ENCODE measurements at places on chromosomes 1 and 21. TPM values are rescaled to one million over a fixed set of nuclear protein-coding genes. Genes with fewer than 3 reads are reported as not detected.

DNA sequence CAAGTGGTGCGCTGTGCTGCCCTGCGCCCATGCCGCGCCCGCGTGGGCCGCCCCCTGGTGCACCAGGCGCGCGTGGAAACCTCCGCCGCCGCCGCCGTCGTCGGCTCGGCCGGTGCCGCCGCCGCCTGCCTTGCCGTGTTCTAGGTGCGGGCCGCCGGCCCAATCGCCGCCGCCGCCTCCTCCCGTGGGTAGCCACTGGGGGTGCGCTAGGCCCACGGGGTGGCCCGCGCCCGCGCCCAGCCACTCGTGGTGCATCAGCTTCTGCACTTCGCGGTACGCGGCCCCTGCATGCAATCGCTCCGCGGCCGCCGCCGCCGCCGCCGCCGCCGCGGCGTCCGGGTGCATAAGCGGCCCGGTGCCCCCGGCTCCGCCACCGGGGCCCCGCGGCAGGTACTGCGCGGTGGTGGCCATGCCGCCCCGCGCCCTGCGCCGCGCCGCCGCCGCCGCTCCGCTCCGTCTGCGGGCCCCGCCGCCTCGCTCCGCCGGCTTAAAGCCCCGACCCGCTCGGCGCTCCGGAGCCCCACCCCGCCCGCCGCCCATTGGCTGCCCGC lies at the start of gene POU3F1:
Gene POU3F1, minus strand, starts transcription at position 461 of the 551 bp plus-strand sequence. Its CDS starts 50 bp downstream, at position 411.
- no peaks in the 10 kb centered on the region for H3K36me3 ChIP-seq
- no peak within 1 kb of the TSS for H3K27ac ChIP-seq
- DNase-seq: peak; percentile 21
- H3K4me3 ChIP-seq: peak within 1 kb of the TSS; percentile 88

GRCh38 chr21:38999161-38999560 lies 184.1 kb downstream of the PSMG1 start:
- H3K4me1 ChIP-seq: no peaks in the 10 kb centered on the region
- H3K27me3 ChIP-seq: peaks cover 49% of the 10 kb centered on the region
- H3K4me3 ChIP-seq: no peak overlapping the region
- DNase-seq: no peak

GRCh38 chr1:235022981-235023710 lies 105.5 kb downstream of the TOMM20 start:
- H3K4me3 ChIP-seq: no peak overlapping the region
- H3K27me3 ChIP-seq: no peaks in the 10 kb centered on the region
- no peak overlapping the region for H3K27ac ChIP-seq
- H3K36me3 ChIP-seq: no peaks in the 10 kb centered on the region
- no peak for DNase-seq
- peaks cover 4% of the 10 kb centered on the region for H3K4me1 ChIP-seq

- H3K27me3 ChIP-seq: peaks cover 22% of the 10 kb centered on the region
- H3K4me1 ChIP-seq: peaks cover 14% of the 10 kb centered on the region
- no peaks in the 10 kb centered on the region for H3K36me3 ChIP-seq
- no peak for DNase-seq
- H3K27ac ChIP-seq: no peak overlapping the region
- H3K4me3 ChIP-seq: no peak overlapping the region
These were observed 61.3 kb upstream of the BACH1 start for GRCh38 chr21:29237110-29238052.

- no peak overlapping the region for H3K4me3 ChIP-seq
- no peak overlapping the region for H3K27ac ChIP-seq
These were observed 4.0 kb downstream of the TEX50 start for GRCh38 chr1:173639102-173639501.

GRCh38 chr1:227437495-227438008 lies 119.3 kb upstream of the CDC42BPA start:
- no peak for DNase-seq
- H3K4me1 ChIP-seq: peaks cover 7% of the 10 kb centered on the region
- H3K4me3 ChIP-seq: no peak overlapping the region
- peaks cover 2% of the 10 kb centered on the region for H3K36me3 ChIP-seq

- DNase-seq: no peak
- H3K36me3 ChIP-seq: no peaks in the 10 kb centered on the region
- peak overlapping the region; percentile 77 for H3K4me3 ChIP-seq
- H3K4me1 ChIP-seq: peaks cover 16% of the 10 kb centered on the region
These were observed 5.0 kb downstream of the JMJD4 start for GRCh38 chr1:227729881-227730629.

GRCh38 chr1:213692321-213692720 lies 295.5 kb upstream of the PROX1 start:
- no peaks in the 10 kb centered on the region for H3K27me3 ChIP-seq
- H3K4me1 ChIP-seq: no peaks in the 10 kb centered on the region
- H3K36me3 ChIP-seq: no peaks in the 10 kb centered on the region
- no peak overlapping the region for H3K27ac ChIP-seq
- no peak overlapping the region for H3K4me3 ChIP-seq

DNA sequence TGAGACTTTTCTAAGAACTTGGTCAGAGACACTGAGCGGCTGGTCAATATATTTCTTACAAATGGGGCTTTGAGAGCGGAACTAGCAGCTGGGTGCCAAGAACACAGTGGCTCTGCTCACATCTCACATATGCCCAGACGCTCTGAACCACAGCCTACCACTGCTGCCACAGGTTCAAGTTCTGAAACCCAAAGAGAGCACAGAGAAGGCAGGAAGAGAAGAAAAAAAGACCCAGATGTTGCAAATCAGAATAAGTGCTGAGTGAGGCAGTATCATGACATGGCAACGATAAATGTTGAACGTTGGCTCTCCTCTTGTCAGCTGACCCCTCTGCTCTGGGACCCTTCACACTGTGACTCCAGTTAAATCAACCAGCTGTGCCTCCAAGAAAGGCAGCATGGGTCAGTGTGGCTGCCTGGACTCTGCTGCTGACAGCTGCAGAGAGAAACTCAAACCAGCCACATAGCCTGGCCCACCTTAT lies 26.4 kb downstream of the HIVEP3 start:
- no peak for DNase-seq
- H3K36me3 ChIP-seq: peaks cover 5% of the 10 kb centered on the region
- H3K27ac ChIP-seq: peak overlapping the region; percentile 95
- H3K4me3 ChIP-seq: peak overlapping the region; percentile 92
- peaks cover 60% of the 10 kb centered on the region for H3K4me1 ChIP-seq

DNA sequence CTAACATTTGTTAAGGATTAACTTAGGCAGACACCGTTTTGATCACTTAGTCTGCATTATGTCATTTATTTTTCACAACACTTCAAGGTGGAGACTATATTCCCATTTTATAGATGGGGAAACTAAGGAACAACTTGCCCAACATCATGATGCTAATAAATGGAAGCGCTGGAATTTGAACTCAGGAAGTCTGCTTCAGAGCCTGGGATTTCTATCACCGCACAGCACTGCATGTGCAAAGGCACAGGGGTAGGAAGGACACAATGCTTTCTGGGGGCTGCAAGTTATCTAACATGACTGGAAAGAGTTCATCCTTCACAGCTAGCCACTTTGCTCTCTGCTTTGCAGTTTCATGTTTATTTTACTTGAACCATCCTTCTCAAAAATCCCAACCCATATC lies 100.5 kb downstream of the UBR4 start:
- peaks cover 6% of the 10 kb centered on the region for H3K4me1 ChIP-seq
- H3K36me3 ChIP-seq: peaks cover 12% of the 10 kb centered on the region
- DNase-seq: no peak
- peak overlapping the region; percentile 3 for H3K27ac ChIP-seq
- no peak overlapping the region for H3K4me3 ChIP-seq

DNA sequence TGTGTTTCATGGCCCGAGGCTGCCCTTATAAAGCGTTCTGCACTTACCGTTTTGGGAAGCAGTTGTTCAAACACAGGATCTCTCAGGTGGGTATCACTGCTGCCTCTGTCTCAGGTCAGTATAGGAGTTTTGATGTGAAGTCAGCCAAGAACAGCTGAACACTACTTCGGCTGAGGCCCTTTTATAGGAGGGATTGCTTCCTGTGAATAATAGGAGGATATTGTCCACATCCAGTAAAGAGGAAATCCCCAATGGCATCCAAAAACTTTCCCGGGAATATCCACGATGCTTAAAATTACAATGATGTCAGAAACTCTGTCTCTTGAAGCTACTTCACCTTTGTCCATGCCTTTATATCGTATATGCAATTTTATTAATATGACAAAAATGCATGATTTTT lies at the start of gene SELE:
Gene SELE, minus strand, starts transcription at position 156 of the 400 bp plus-strand sequence. CDS start 467 bp downstream, outside the sequence.
- no peaks in the 10 kb centered on the region for H3K36me3 ChIP-seq
- no peak within 1 kb of the TSS for H3K4me3 ChIP-seq
- peaks cover 3% of the 10 kb centered on the region for H3K4me1 ChIP-seq
- H3K27me3 ChIP-seq: peaks cover 54% of the 10 kb centered on the region
- DNase-seq: no peak

GRCh38 chr1:155657463-155657862 lies 31.1 kb downstream of the YY1AP1 start:
- H3K27me3 ChIP-seq: no peaks in the 10 kb centered on the region
- peak overlapping the region; percentile 32 for H3K27ac ChIP-seq
- H3K4me3 ChIP-seq: no peak overlapping the region
- H3K36me3 ChIP-seq: peaks cover 2% of the 10 kb centered on the region
- no peaks in the 10 kb centered on the region for H3K4me1 ChIP-seq
- DNase-seq: no peak

- no peak overlapping the region for H3K4me3 ChIP-seq
- H3K27me3 ChIP-seq: no peaks in the 10 kb centered on the region
- peaks cover 10% of the 10 kb centered on the region for H3K4me1 ChIP-seq
- H3K27ac ChIP-seq: no peak overlapping the region
These were observed 5.5 kb upstream of the ZBED6 start for GRCh38 chr1:203789966-203790365.

DNA sequence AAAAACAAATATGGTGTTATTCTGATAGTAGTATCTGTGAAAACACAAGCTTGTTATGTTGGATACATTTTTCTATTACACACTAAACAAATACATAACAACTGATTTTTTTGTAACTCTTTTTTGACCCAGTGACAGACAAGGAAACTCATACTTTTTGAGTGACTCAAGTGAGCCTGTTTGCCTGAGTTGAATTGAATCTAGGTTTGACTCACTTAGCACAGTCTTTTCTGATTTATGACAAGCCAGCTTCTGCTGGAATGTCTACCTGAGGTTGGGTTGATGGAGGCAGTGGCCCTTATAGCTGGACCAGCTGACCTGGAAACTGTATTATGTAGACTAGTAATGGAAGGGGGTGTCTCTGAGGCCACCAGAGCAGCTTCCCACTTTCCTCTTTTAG lies 4.2 kb upstream of the CLCA4 start:
- H3K4me3 ChIP-seq: no peak overlapping the region
- no peak for DNase-seq
- H3K27ac ChIP-seq: no peak overlapping the region
- no peaks in the 10 kb centered on the region for H3K4me1 ChIP-seq
- peaks cover 28% of the 10 kb centered on the region for H3K27me3 ChIP-seq

DNA sequence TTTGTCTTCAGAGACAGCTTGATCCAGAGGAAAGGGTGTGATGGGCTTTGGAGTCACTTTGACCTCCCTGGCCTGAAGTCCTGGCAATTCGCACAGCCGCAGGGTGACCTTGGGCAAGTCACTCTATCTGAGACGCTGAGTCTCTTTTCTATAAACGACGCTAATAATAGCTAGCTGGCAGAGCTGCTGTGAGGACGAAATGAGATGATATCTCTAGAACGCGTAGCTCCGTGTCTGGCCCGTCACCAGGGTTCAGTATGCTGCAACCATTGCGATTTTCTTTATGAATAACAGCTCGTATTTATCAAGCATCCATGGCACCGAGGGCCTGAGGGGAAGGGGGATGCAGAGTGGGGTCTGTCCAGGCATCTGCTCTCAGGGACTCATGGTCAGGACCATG lies 58.7 kb downstream of the IGSF21 start:
- H3K27me3 ChIP-seq: peaks cover 68% of the 10 kb centered on the region
- H3K27ac ChIP-seq: no peak overlapping the region
- DNase-seq: no peak
- H3K4me3 ChIP-seq: no peak overlapping the region
- H3K4me1 ChIP-seq: peaks cover 6% of the 10 kb centered on the region

DNA sequence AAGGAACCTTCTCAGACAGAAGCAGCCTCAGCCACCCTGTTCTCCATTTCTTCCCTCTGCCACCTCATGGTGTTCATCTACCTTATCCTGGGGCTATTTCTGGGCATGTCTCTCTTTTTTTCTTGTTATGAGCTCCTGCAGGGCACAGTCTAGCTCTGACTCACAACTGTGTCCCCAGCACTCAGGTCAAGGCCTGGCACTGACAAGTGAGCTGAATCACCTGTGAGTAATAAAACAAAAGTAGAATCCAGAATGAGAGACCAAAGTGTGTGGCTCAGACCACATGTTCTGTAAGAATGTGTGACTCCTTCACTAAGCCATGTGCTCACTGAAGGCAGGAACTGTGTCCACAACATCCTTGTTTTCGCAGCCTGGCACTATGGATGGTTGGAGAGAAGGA lies 23.2 kb downstream of the C1orf94 start:
- H3K27ac ChIP-seq: no peak overlapping the region
- peaks cover 2% of the 10 kb centered on the region for H3K36me3 ChIP-seq
- H3K27me3 ChIP-seq: peaks cover 9% of the 10 kb centered on the region
- H3K4me1 ChIP-seq: no peaks in the 10 kb centered on the region
- no peak for DNase-seq

DNA sequence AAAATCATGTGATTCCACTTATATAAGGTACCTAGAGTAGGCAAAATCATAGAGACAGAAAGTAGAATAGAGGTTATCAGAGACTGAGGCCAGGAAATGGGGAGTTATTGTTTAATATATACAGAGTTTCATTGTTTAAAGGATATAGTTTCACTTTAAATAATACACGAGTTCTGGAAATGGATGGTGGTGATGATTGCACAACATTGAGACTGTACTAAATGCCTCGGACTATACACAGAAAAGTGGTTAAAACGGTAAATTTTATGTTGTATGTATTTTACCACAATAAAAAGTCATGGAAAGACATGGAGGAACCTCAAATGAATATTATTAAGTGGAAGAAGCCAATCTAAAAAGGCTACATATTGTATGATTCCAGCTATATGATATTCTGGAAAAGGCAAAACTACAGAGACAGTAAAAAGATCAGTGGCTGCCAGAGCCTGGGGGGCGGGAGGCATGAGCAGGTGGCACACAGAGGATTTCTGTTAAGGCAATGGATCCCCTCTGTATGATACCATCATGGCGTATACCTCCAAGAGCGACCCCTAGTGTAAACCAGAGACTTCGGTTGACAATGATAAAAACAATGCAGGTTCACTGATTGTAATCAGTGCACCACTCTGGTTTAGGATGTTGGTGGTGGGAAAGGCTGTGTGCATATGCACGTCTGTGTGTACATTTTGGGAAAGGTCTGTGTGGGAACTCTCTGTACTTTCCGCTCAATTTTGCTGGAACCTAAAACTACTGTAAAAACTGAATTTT lies 7.5 kb downstream of the C1orf198 start:
- no peaks in the 10 kb centered on the region for H3K36me3 ChIP-seq
- no peak overlapping the region for H3K4me3 ChIP-seq
- no peak overlapping the region for H3K27ac ChIP-seq
- no peaks in the 10 kb centered on the region for H3K27me3 ChIP-seq
- DNase-seq: no peak

Gene CCDC28B
- 4.7 TPM for total RNA-seq

Gene GPR37L1
- not detected for total RNA-seq

Gene PDPN
- total RNA-seq: not detected

Gene TMEM51
- total RNA-seq: not detected

Gene KIF2C
- total RNA-seq: 1.7 TPM

Gene CD1E
- 0.42 TPM for total RNA-seq

Gene KCNAB2
- 203 TPM for total RNA-seq

Gene OR2T4
- total RNA-seq: not detected

Gene MX2
- total RNA-seq: 86.4 TPM
